ENCODE measurements at places on chromosomes 7 and 10.

DNA sequence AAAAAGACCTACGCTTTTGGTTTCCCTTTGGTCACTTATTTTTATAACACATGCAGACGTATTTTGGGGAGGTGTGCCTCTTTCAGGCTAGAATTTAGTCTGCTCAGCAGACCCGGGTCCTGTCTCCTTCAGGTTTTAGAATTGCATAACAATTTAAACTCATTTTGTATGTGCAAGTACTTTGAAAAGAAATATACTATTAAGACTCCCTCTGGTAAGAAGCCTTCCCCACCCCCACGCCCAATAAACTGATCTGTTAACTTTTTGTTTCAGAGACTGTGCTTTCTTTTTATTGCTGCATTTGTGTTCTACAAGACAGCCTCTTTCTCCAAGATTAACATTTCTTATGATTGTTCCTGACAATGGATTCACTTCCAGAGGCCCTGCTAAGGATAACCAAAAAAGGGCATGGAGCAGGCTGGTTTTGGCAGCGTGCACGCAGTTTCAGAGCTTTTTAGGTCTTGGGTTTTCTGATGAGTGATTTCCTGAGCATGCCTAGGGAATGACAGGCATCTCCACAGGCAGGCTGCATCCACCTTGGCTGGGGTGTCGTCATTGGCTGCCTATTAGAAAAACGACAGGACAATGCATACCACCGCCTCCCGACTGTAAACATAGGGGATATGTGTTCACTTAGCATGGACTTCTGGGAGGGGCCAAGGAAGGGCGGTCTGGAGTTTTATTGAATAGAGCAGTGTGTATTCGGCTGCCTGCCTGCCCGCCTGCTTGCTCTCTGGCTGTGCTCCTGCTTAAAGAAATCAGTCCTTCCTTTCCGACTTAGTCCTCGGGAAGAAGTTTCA lies at the start of gene CALD1:
TSS of gene CALD1 (plus strand) at position 694 of the 800 bp plus-strand sequence. CDS start 88,100 bp downstream, outside the sequence.
- no peak for DNase-seq

GRCh38 chr7:25900877-25901276 lies 251.1 kb upstream of the NFE2L3 start:
- no peak for DNase-seq

- no peak for DNase-seq
Measured at GRCh38 chr7:75995052-75995471, 667 bp upstream of the TMEM120A start.

GRCh38 chr10:19119191-19119590 lies 70.6 kb downstream of the MALRD1 start:
- DNase-seq = no peak

DNA sequence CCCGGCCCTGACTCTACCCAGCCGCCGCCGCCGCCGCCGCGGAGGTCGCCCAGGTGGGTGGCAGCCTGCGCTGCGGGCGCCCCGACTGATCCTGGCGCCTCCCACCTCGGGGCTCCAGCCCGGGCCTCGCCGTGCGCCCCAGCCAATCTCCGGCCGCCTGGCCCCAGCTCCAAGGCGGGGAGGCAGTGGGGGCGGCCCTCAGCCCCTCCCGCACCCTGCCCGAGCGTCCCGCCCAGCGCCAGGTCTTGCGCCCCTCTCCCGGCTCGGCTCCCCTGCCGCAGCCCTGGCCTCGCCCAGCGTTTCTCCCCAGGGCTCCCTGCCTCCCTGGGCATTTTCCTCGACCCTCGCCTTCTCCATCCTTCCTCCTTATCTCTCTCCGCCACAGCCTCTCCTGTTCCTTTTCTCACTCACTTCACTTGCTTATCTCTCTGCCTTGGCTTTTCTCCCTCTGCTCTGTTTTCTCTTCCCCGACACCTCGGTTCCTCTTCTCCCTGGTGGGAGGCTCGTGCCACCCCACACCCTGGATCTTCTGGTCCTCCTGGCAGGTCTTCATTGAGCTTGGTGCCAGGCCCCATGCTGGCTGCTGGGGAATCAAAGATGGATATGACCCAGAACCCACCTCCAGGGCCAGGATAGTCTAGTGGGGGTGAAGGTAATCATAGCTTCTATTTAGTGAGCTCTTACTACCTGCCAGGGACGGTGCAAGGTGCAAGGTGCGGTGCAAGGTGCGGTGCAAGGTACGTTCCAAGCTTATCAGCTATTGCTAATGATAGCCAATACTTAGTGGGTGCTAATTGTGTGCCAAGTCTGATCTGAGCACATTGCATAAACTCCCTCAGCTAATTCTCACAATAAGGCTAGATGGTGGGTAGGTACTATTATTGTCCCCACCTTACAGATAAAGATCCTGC lies at the start of gene SFRP5:
TSS of gene SFRP5 (minus strand) at position 87 of the 911 bp plus-strand sequence. CDS start 166 bp downstream, outside the sequence.
- peak; percentile 87 for DNase-seq

DNA sequence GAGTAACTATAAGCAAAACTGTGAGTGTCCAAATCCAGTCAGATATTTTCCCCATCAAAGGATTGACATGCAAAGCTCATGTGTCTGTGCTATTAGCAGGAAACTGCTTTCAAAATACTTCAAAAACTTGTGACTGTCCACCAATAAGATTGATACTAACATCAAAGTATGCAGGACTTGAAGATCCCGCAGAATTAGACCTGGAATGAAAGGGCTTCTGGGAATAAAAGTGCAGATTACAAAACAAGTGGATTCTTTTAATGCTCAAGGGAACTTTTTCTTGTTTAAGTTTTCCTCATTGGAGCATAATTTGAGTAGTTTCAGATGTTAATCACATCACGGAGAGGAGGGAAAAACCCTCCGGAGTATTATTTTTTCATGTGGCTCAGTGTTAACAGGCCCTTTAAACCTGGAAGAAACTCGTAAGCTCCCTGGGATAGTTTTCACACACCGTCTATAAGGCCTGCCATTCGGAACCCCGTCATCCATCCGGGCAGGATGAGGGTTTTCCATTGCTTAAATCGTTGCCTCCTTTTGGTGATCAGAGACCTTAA lies 33.9 kb upstream of the MKX start:
- no peak for DNase-seq

DNA sequence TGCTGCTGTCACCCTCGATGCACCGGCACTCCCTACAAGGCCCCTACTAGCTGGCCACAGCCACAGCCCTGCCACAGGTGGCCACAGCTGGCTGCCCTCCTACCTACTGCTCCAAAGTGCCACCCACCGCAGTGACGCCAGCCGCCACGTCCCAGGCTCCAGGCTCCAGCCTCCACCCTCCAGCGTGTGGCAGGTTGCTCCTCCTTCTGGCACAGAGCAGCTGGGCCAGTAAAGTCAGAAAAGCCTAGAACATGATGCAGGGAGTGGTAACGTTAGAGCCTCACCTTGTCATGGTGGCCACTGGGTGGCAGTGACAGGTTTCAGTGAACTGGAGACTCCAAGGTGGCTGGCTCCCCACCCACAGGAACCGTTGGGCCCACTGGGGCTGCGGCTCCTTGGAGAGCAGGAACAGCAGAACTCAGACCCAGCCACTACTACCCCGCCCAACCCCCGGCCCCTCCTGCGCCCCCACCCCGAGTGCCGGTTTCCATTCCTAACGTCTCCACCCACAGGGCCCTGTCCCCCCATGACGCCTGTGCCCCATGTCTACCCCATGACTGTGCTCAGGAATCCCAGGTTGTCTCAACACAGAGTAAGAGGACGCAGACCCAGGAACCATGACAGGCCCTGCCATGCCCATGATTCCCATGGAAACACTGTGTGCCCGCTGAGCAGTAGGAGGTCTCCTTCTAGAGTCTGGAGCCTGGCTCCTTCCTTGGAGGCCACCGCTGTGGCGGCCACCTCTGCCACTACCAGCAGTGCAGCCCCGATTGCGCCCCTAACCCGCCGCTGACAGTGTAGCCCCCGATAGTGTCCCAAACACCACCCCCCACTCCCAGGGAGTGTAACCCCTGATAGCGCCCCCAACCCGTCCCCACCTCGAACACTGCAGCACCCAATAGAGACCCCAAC lies 52.3 kb upstream of the ZNF33B start:
- no peak for DNase-seq

- DNase-seq = no peak
Measured at GRCh38 chr7:92797284-92797683, 39.1 kb downstream of the CDK6 start.

DNA sequence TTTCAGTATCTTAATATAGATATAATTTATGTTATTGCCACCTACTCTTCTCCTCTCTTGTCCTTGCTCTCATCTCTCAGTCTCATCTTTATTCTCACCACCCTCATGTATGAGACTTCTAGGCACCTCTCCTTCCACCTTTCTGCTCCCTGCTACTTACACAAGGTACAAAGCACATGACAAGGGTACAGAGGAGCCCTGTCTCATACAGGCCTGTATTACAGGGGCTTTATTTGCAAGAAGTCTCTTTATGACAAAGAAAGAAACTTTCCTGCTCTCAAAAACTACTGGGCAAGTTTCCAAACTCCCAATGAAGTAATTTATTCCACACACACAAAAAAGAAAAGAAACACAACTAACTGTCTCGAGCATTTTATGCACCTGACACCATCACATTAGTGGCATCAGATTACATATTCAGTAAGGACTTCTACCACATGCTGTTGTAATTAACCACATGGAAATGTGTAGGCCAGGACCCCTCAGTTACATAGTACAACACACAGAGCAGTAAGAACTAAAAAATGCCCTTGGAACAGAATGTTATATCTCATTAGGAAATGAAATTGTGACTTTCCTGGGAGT lies 253.1 kb downstream of the FZD1 start:
- no peak for DNase-seq

DNA sequence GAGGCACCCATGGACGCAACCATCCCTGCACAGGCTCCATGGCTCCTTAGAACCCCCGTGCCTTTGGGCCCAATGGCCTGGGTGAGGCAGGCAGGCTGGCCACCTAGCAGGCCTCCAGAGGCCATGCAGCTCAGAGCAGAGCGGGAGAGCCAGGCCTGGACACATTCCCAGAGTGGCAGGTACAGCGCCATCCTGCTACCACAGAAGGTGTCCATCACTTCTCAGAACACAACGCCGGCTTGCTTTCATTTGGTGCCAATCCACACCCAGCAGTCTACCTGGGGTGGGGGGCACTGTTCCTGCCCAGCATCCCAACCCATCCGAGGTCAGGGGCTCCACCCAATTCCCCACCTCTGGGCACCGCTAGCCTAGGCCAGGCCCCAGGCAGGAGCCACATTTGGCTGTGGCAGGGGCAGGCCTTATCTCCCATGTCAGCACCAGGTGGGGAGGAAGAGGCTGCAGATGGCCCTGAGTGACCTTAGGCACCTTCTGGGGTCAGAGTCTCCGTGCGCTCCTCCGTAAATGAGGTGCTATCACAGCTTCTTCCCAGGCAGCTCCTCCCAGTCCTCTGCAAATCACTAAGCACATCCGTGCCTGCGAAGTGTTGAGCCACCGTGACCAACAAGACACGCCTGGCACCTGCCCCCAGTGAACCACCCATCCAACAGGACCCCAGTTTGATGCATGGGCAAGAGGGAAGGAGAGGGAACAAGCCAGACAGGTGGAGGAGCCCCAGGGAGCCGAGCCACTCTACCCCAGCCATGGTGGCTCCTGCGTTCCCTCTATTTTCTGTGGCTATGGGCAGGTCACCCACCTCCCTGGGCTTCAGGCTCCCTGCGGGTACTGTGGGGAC lies 14.2 kb downstream of the KCNH2 start:
- no peak for DNase-seq
